ENCODE measurements at places on chromosomes 13 and 19. TPM values are rescaled to one million over a fixed set of nuclear protein-coding genes. Genes with fewer than 3 reads are reported as not detected.

Gene ZNF728
- total RNA-seq, result 0.12 TPM

Gene UNC13A
- 0.12 TPM for total RNA-seq

Gene OR4F17
- not detected for total RNA-seq

GRCh38 chr19:35757231-35757748 is 461 bp upstream of the HSPB6 start:
- peak; percentile 88 for DNase-seq

DNA sequence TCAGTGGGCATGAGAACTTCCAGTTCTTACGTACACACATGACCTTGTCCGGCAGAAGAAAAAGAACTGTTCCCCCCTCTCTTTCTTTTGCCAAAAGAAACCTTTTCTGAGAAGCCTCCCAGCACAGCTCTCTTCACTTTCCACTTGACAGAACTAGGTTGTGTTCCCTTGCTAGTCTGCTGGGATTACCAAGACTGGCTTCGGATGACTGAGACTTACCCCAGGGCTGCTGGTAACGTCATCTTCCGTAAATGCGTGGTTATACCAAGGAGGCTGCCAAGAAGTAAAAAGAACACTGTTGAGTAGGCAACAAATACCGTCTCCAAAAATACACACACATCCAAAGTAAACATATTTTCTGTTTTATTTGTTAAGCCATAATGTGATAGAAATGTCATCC is 908.2 kb downstream of the EFNB2 start:
- DNase-seq, result peak; percentile 44

- DNase-seq, result no peak
Measured at GRCh38 chr19:37074819-37075362, 3.3 kb upstream of the ZNF420 start.

Gene CACNG8
- total RNA-seq, result under 0.01 TPM

Gene DPF1
- 1.7 TPM for total RNA-seq

GRCh38 chr13:30364876-30365275 is 57.4 kb upstream of the UBE2L5 start:
- DNase-seq, result peak; percentile 45

DNA sequence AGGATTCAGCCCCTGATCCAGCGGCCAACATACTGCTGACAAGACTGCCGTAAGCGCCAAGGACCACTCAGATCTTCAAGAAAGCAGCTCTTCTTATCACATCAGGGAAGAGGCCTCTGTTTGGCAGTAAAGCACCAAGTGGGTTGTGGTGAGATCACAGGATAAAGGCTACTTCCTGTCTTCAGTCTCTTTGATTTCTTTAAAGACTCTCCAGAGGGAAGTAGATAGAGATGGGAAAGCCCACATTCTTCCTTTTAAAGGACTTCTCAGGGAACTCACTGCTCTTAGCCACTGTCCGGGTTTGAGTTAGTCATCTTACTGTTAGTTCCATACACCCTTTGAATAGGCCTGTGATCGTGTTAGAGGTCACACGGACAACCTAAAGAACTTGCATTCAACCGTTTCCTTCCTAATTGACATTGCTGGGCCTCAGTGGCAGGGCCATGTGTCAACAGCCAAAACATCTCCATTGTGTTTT is 47.2 kb upstream of the POMP start:
- peak; percentile 32 for DNase-seq

DNA sequence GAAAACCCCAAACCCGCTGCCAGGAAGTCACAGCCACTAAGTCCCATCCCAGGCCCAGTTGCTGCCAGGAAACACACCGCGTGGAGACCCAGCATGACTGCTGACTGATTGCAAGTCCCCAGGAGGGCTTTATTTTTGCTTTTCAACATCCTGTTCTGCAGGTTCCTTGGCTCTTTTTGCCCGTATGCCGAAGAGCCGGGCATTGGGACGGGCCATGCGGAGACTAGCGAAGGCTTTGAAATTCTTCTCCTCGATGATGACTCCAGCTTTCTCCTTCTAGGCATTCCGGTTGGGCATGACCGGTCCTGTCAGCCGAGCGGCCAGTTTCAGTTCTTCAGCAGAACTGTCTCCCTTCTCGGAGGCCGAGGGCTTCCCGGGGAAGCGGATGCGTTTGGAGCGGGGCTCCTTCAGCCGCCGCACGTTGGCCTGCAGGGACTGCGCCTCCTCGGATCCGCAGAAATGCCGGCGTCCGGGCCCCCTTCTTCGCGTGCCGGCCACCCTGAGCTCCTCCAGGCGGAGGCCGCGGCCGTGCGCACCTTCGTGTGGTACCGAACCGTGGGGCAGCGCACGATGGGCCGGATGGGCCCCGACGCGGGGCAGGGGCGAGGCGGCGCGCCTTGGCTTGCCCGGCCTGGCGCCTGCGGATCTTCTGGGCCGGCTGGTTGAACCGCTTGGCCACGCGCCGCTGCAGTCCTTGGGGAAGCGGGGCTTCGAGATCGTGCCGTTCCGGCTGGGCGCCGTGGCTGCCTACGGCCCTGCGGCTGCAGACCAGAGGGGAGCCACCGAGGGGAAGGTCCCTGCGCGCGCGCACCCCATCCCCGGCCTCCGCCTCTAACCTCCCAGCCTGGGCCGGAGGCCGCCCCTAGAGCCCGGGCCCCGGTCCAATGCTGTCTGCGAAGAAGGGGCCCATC is 15.2 kb downstream of the ZSCAN5C start:
- DNase-seq, result peak; percentile 18

- no peak for DNase-seq
Measured at GRCh38 chr19:5683177-5683886, 2.5 kb downstream of the HSD11B1L start.

DNA sequence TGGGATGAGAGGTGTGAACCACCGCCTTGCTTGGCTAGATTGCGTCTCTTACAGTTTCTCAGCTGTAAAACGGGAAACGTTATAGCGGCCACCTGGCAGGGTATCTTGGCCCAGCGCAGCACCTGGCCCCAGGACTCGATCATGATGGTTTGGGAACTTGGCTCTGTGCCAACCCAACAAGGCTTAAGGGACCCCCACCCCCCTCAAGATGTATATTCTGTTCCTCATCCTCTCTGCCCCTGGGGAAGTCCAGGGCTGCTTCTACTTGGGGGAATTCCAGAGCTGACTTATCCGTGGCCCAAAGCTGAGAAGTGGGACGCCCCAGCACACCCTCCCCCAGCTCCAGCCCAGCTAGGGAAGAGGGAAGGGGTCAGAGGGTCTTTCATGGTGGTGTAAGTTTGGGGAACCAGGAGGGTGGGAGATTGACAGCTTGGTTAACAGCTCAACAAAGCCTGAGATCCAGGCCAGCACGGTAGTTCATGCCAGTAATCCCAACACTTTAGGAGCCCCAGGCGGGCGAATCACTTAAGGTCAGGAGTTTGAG is 695 bp downstream of the ICAM1 start:
- peak; percentile 61 for DNase-seq

DNA sequence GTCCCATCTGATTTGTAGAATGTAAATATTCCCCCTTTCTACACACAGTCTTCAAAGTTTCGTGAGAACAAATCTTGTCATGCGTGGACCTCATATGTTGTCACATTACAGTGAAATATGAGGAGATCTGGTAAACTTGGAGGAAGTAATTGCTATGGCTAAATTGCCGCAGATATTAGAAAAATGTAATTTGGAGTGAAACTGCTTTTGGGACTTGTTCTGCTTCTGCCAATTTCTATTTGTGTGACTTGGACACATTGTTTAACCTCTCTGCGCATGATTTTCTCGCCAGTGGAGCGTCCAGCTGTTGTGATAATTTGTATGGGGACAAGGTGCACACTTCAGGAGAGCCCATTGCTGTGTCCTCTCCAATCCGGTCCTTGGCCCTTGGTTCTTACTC is 693.1 kb upstream of the SLC10A2 start:
- DNase-seq, result no peak

Gene FSD1
- total RNA-seq, result 11.3 TPM

DNA sequence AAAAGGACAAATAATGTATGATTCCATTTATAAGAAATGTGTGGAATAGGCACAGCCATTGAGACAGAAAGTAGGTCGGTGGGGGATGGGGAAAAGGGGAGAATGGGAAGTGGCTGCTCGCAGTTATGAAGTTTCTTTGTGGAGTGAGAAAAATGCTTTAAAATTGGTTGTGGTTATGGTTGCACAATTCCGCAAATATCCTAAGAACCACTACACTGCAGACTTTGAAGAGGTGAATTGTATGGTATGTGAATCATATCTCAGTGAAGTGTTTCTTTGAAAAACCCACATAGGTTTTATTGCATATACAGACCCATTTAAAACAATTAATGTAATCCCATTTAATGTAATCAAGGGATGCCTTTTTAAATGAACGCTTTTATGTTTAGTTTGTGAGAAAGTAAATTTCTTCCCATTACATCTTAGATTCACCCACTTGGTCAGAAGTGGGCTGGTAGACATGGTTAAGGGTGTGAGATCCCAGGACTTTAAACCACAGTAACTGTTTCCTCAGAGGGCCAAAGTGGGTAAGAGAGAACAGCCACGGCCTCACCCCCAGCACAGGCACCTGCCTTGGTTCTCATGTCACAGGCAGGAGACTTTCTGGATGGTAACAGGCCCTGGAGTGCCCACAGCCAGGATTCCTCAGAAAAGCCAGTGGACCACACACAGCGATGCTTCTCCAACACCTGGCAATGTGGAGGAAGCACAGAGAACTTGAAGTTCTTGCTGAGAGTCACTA is 119.3 kb upstream of the GJB6 start:
- DNase-seq, result peak; percentile 58

- no peak for DNase-seq
Measured at GRCh38 chr13:29125191-29125933, 305.2 kb downstream of the MTUS2 start.

Gene SKA3
- 40.3 TPM for total RNA-seq

Gene LYPD5
- total RNA-seq, result 0.59 TPM

Gene LILRB3
- not detected for total RNA-seq

Gene KLHL1
- not detected for total RNA-seq

Gene SIGLEC5
- total RNA-seq, result not detected

- DNase-seq, result no peak
Measured at GRCh38 chr13:39411511-39411910, 191.5 kb downstream of the LHFPL6 start.

Gene PIAS4
- 12.5 TPM for total RNA-seq

Gene ZNF626
- total RNA-seq, result 10.9 TPM

GRCh38 chr19:51135004-51135403 is 7.1 kb upstream of the SIGLEC7 start:
- DNase-seq, result no peak

Gene SOX21
- total RNA-seq, result not detected

Gene SYCN
- total RNA-seq, result not detected

- no peak for DNase-seq
Measured at GRCh38 chr19:11191934-11192333, 5.4 kb downstream of the KANK2 start.

DNA sequence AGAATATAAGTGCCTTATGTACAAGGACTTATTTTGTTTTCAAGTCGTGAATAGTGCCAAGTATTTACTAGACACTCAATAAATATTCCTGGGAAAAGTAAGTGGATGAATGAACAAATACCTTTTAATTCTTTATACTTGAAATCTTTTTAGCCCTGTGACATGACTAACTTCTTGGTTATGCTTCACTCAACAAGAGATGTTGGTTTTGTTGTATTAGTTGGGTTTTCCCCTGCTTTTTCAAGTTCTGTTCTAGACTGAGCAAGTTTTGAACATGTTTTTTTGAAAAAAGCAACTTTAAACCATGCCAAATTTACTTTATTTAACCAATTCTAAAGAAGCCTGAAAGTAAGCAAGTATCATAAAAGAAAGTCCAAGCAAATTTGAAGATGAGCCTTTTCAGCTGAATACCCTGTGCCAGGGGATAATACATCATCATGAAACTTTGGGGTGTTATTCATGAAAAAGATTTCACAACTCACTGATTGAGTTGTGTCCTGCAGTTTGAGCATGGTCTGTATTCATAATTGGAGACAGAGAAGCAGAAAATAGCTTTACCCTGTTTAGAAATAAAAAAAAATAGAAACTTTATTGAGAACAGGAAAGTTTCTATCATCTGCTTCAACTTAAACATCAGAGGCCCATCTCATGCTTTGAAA is 11.1 kb downstream of the LMO7 start:
- DNase-seq, result no peak

Gene IZUMO2
- not detected for total RNA-seq

- no peak for DNase-seq
Measured at GRCh38 chr13:19182536-19182935, 912 bp upstream of the TUBA3C start.

Gene ACP7
- not detected for total RNA-seq
